Activated naive CD4-positive, alpha-beta T cell treated with anti-CD3 and anti-CD28 coated beads, Interleukin-2, amount 50 U/mL, for 72 hours (primary cell): ENCODE measurements at places on chromosomes 5 and 9. TPM values are rescaled to one million over a fixed set of nuclear protein-coding genes. Genes with fewer than 3 reads are reported as not detected.
A peak's percentile ranks its signal among the peaks of the same experiment; 100 is the strongest.

GRCh38 chr9:71609448-71609830 lies 158.9 kb downstream of the CEMIP2 start:
- no peak for DNase-seq

GRCh38 chr5:180380856-180381255 lies 27.7 kb upstream of the GFPT2 start:
- no peak for DNase-seq

GRCh38 chr5:140725799-140726471 lies 25.7 kb downstream of the ZMAT2 start:
- peak; percentile 85 for DNase-seq

- no peak for DNase-seq
Observed at GRCh38 chr5:79552984-79553383, 39.0 kb upstream of the HOMER1 start.

DNA sequence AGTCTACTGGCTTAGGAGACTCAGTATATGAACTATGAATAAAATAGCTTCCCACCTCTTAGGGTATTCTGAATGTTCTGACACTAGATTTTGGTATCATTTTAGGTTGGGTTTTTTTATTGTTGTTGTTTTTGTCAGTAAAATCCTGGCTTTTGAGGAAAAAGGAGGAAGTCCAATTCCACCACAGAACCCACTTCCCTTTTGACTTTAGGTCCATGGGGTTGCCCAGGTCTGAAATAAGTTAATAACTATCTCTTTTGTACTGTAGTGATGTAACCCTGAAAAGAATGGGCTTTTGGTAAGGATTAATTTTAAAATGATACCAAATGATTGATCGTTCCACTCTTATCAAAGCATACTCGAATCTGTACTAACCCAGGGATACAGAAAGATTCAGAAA lies 29.1 kb upstream of the IL12B start:
- DNase-seq = no peak

DNA sequence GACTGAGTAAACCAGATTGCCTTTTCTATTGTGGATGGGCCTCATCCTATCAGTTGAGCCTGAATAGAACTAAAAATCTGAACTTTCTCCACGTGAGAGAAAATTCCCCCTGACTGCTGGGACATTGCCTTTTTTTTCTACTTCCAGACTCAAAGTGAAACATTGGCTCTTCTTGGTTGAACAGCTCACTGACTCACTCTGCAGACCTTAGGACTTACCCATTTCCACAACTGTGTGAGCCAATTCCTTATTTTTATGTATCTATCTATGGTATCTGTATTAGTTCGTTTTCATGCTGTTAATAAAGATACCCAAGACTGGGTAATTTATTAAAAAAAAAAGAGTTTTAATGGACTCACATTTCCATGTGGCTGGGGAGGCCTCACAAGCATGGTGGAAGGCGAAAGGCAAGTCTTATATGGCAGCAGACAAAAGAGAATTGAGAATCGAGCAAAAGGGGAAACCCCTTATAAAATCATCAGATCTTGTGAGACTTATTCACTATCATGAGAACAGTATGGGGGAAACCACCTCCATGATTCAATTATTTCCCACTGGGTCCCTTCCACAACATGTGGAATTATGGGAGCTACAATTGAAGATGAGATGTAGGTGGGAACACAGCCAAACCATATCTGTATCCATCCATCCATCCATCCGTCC lies 306.7 kb upstream of the SLC24A2 start:
- DNase-seq = no peak

GRCh38 chr5:109177227-109177626 lies 232.5 kb downstream of the PJA2 start:
- no peak for DNase-seq

GRCh38 chr5:67301285-67301903 lies 104.8 kb upstream of the CD180 start:
- no peak for DNase-seq

SPATA31C1 gene
- total RNA-seq = not detected

CCDC180 gene
- 2.7 TPM for total RNA-seq

AIF1L gene
- total RNA-seq = 3.1 TPM

PTPA gene
- total RNA-seq = 93.1 TPM
